ENCODE measurements at places on chromosomes 2 and 18.

DNA sequence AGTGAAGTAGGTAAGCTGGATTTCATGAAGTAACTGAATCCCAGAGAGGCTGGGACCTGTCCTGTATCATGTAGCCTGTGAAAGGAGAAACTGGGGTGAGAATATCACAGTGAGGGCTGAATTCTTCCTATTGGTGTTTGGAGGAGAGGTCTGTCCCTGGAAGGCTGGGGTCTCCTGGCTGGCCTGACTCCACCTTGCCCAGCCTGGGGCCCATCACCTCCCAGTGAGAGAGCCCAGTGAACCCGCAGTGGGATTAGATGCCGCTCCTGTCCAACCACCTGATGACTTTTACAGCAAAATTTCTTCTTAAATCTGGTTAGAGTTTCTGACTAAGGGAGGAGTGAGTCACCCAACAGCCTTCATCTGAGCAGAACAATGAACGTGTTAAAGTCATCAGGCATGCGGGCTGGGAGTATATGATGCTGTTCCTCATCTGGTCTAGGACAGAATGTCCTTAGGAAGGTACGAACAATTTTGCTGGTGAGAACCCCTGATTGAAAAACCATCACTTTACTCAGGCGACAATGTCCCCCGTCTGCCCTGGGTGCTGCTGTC is 152.9 kb downstream of the LPIN1 start:
- DNase-seq, result no peak

- no peak for DNase-seq
Observed at GRCh38 chr2:48694149-48694548, 61.4 kb downstream of the LHCGR start.

GRCh38 chr2:182186132-182186735 is 200.6 kb downstream of the PPP1R1C start:
- peak; percentile 38 for DNase-seq

DNA sequence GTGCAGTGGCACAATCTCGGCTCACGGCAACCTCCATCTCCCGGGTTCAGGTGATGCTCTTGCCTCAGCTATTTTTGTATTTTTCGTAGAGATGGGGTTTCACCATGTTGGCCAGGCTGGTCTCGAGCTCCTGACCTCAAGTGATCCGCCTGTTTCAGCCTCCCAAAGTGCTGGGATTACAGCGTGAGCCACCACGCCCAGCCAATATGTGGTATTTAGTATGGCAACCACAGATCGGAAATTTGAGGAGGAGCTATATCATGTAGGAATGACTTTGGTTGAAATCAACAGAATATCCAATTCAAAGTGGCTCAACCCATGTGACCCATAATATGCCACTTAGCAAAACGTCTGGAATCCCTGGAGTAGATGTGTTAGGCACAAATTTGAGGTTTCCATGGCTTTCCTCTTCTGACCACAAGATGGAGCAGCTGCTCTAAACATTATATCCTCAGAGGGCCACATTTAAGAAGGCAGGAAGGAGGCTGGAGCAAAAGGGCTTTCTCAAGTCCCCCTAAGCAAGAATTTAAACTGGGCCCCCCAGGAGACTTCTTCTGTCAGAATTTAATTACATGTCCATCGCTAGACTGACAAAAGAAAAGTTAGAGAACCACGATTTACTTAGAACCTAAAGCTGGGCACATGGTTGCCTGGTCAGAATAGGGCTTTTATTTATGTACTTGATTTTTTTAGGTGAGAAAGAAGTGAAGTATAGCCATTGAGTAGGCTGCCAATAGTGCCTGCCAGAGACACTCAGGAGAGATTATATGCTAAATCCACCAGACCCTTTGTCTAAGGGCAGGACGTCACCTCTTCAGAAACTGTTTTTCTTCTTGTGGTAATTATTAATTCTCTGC is 49.6 kb upstream of the ITSN2 start:
- DNase-seq, result peak; percentile 68

GRCh38 chr2:237695201-237695780 is 67.9 kb downstream of the LRRFIP1 start:
- peak; percentile 79 for DNase-seq

GRCh38 chr2:153601812-153602211 is 123.2 kb upstream of the RPRM start:
- no peak for DNase-seq

- DNase-seq, result no peak
Observed at GRCh38 chr2:176612736-176613135, 343.5 kb downstream of the MTX2 start.

- no peak for DNase-seq
Observed at GRCh38 chr2:242029422-242030225, 160.1 kb downstream of the RTP5 start.

DNA sequence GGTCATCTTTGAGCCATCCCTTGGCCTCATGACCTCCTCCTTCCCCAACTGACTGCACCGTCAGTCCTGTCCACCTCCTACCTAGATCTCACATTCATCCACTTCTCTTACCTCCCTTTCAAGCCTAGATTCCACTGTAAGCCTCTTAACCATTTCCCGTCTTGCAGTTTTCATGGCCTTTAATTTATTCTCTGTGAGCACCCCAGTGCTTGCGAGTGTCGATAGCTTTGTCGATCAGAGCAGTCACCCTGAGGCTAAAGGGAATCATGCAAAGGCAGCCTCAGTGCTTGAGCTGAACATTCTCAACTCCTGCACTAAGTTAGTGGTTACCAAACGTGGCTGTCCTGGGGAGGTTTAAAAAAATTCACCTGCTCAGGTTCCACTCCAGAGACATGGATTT is 14.7 kb downstream of the ARHGAP25 start:
- no peak for DNase-seq

- DNase-seq, result no peak
Observed at GRCh38 chr2:210687786-210688470, 131.5 kb downstream of the CPS1 start.

- DNase-seq, result no peak
Observed at GRCh38 chr2:172173174-172173706, 70.5 kb upstream of the DLX2 start.

GRCh38 chr2:144004742-144005141 is 515.2 kb downstream of the ZEB2 start:
- DNase-seq, result no peak

DNA sequence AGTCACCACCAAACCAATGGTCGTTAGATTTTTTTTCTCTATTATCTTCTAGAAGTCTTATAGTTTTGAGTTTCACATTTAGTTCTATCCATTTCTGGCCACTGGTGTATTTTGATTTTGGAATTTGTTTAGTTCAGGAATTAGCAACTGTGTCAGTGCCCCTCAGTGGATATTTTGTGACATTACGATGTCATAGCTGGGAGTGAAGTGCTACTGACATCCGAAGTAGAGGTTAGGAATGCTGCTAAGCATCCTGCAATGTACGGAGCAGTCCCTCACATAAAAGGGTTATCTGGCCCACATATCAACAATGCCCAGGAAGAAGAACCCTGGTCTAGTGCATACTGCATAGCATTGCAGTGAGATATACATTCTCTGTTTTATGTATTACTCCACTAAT is 157.4 kb upstream of the RGPD4 start:
- no peak for DNase-seq

GRCh38 chr18:5369513-5369912 is 74.0 kb upstream of the ZBTB14 start:
- no peak for DNase-seq

DNA sequence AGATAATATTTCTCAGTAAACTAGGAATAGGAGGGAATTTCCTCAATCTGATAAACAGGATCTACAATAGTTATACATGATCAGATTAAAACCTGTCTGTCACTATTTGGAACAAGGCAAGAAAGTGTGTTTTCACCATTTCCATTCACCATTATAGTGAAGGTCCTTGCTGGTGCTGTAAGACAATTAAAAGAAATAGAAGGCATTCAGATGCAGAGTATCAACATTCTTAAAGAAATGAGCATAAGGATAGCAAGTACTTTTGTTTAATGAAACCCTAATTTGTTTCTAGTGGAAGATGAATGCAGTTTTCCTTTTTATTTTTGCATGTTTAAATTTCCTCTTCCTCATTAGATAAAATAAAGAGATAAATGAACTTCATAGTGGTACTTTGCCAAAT is 693.7 kb downstream of the PLCL1 start:
- no peak for DNase-seq

DNA sequence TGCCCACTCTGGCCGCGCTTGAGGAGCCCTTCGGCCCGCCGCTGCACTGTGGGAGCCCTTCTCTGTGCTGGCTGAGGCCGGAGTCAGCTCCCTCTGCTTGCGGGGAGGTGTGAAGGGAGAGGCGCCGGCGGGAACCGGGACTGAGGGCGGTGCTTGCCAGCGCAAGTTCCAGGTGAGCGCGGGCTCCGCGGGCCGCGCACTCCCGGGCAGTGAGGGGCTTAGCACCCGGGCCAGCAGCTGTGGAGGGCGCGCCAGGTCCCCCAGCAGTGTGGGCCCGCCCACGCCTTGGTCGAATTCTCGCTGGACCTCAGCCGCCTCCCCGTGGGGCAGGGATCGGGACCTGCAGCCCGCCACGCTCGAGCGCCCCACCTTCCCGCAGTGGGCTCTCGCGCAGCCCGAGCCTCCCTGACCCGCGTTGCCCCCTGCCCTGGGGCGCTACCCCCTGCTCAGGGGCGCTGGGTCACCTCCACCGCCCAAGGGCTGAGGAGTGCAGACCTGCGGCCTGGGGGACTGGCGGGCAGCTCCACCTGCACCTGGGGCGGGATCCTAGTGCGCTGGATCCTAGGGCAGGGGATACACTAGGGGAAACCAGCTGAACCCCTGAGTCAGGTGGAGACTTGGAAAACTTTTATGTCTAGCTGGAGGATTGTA is 97.3 kb downstream of the CD8B2 start:
- DNase-seq, result no peak

GRCh38 chr18:63881851-63882250 is 5.7 kb upstream of the SERPINB2 start:
- peak; percentile 22 for DNase-seq

GRCh38 chr2:204321910-204322751 is 223.1 kb upstream of the PARD3B start:
- no peak for DNase-seq

DNA sequence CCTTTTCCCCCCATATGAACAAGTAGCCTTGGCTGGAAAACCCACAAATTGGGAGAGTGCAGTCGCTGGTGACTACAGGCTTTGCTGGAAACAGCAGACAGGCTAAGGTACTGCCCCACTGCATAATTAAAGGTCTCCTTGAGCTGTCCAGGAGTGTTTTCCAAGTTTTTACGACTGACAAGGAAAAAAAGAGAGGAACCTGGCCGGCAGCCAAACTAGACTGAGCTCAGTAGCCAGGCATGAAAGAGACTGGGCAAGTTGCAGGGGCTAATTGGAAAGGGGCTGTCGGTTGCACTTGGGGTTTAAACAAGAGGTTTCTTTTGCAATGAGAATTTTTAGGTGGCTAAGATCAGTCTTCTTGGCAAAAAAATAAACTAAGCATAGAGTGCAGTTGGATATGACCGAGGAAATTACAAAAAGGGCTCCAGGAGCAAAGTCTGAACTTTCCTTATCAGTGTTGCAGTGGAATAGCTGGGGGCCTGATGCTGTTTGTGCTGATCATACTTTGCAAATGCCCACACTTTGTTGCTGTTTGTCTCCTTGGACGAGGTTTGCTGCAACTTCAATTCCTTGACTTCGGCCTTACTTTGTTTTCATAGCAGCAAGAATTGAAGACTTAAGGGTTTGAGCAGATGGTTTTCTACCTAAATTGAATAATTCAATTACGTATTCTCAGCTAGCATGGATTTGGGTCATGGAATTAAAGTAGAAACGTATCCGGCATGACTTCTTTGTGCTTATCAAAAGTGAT is 2.1 kb downstream of the GULP1 start:
- DNase-seq, result no peak

- DNase-seq, result no peak
Observed at GRCh38 chr2:176106581-176107539, at the start of gene HOXD11. Gene HOXD11, plus strand, starts transcription at chr2:176107280. Its CDS starts 76 bp downstream, at chr2:176107356.

DNA sequence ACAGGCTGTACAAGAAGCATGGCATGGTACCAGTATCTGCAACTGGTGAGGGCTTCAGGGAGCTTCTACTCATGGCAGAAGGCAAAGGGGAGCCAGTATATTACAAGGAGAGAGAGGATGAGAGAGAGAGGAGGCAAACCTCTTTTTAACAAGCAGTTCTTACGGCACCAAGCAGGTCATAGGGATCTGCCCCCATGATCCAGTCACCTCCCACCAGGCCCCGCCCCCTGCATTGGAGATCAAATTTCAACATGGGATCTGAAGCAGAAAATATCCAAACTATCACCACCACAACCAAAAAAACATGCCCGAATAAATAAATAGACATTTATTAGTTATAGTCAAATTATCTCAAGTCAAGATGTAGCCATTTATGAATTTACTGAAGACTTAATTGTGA is 14.5 kb upstream of the SLC35F5 start:
- DNase-seq, result no peak

GRCh38 chr18:6543330-6543908 is 128.7 kb upstream of the L3MBTL4 start:
- peak; percentile 8 for DNase-seq

DNA sequence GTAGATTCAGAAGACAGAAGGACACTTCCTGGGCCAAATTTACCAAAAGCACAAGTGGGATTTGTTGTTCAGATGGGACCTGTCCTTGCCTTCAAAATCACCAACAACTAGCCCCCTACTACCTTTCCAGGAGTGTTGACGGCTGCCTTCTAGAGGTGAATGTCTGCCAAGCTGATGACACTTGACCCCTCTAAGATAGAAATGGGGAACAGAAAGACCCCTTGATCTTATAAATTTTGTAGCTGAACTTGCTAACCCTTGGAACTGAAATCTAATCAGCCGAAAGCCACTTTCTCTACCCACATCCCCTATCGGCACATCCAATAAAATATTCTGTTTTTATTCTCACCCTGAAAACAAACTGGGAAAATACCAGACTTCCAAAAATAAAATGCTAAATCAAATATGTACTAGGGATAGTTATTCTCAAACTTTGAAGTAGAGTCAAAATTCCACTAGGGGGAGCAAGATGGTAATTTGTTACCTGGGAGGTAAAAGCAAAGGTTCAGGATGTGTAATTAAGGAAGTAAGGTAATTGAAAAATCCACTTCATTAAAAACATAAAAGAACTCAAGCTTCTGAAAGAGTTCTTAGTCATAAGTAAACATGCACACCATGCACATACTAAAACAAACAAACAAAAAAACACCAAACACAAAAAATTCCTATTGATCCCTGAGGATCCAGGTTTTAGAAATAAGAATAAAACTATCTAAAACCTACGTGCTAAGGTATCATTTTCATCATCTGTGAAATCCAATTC is 119.2 kb downstream of the ANKRD44 start:
- peak; percentile 72 for DNase-seq

DNA sequence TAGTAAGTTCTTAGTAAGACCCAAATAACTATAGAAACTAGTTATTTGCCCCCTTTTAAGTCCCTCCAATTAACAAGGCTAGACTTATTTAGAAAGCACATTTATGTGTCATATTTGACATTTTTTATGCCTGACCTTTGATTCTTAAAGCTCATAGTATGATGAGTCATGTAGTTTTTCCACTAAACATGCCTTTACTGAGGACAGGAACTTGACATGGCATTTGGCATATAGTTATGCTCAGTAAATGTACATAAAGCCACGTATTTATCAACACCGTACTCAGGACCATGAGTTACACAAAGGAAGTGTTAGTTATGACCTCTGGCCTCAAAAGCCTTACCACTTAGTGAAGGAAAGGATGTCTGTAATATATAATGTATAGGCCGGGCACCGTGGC is 78.9 kb downstream of the GNAL start:
- DNase-seq, result no peak
